ENCODE measurements at places on chromosomes 1 and 21. TPM values are rescaled to one million over a fixed set of nuclear protein-coding genes. Genes with fewer than 3 reads are reported as not detected.
A peak's percentile ranks its signal among the peaks of the same experiment; 100 is the strongest.

IRF6 gene
- total RNA-seq = 0.46 TPM

SAMD13 gene
- 2.5 TPM for total RNA-seq

- peak; percentile 89 for DNase-seq
Measured at GRCh38 chr21:39518055-39518846, 66.5 kb downstream of the SH3BGR start.

- no peak for DNase-seq
Measured at GRCh38 chr1:162200096-162200847, 130.8 kb downstream of the NOS1AP start.

DNA sequence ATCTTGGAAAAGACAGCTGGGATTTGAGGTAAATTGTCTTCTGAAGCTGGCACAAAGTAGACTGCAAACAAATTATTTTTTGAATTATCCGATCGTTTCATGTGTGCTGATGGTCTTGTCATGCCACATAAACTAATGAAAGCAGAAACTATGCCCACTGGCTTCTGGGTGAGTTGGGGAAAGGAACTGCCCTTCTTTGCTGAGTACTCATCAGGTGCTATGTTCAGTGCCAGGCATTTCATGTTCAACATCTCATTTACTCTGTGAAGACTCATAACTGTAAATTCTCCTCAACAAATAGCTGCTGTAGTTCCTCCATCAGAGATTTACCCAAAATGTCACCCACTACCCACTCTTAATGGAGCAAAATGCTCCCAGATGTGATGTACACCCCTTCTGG is 1.2 kb downstream of the TRIT1 start:
- no peak for DNase-seq

DNA sequence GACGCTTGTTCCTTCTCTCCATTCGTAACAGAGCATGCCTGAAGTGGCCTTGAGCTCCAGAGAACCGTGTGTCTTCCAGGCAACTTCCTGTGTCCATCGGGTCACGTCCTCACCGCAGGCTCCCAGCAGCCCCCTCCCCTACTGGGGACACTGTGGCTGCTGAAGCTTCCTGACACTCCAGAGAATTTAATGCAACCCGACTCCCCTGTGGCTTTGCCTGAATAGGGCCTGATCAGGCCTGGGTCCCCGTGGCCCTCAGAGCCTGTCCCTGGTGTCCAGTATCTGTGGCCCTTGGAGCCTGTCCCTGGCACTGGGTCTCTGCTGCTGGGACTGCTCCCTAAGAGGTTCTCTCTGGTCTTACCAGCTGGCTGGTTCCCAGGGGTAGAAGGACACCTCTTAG is 219.7 kb upstream of the VAMP3 start:
- DNase-seq = no peak

GRCh38 chr1:54705153-54705552 is 10.5 kb upstream of the TTC4 start:
- DNase-seq = no peak

- DNase-seq = peak; percentile 55
Measured at GRCh38 chr1:90718411-90719329, 1.6 kb upstream of the BARHL2 start.

CD1E gene
- not detected for total RNA-seq

SIM2 gene
- total RNA-seq = not detected

DNA sequence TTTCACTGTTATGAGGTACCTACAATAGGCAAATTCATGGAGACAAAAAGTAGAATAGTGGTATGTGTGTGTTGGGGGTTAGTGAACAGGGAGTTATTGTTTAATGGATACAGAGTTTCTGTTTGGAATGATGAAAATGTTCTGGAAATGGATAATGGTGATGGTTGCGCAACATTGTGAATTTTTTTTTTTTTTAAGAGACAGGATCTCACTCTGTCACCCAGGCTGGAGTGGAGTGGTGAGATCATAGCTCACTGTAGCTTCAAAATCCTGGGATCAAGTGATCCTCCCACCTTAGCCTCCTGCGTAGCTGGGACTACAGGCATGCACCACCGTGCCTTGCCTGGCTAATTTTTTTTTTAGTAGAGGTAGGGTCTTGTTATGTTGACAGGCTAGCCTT is 34.5 kb upstream of the TRABD2B start:
- DNase-seq = no peak

- DNase-seq = no peak
Measured at GRCh38 chr1:196651637-196652215, at the start of gene CFH. Gene CFH (plus strand): TSS chr1:196652043. CDS start chr1:196652118, 75 bp downstream.

- DNase-seq = no peak
Measured at GRCh38 chr1:28737307-28738132, 780 bp downstream of the YTHDF2 start.

ERG gene
- total RNA-seq = 3.7 TPM

RPRD2 gene
- 22.2 TPM for total RNA-seq

DNA sequence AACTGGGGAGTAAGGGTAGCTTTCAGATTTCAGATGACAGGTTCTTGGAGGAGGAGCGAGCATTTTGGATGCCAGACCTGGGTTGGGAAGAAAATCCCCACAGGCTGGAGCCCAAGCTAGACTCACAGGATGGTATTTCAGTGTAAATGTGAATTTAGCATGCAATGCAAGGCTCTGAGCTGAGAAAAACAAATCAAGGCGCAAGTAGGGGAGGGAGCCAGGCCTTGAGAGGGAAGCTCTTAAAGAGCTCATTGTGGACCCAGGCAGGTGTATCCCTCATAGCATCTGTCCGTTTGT is 386.1 kb downstream of the MATN1 start:
- DNase-seq = no peak

- DNase-seq = no peak
Measured at GRCh38 chr1:12709091-12709491, 6.8 kb upstream of the AADACL3 start.

TRIM46 gene
- 0.13 TPM for total RNA-seq

DNA sequence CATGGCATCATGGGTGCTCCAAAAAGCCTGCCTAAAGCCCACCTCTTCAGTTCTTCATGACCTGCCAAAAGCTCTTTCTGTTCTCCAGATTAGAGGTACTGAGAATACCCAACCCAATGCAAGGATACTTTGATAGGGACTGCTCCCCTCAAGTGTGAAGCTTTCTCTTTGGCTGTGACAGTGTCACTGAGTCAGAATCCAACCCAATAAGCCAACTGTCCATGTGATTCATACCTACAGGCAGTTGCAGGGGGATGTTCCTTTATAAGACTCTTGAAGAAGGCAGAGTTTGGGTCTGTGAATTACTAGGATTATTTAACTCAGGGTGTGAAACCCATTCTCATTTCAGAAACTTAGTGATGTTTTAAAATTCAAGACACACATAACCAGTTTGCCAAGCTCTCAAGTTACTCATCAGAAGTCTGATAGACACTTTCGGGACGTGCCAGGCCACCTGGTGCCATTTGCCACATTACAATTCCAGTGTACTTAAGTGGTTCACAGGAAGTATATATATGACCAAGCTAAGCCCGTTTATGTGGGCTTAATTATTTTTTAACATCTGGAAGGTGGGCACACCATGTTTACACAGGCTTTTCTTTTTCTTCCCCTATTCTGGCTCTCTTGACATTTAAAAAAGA is 265.8 kb downstream of the NFIA start:
- DNase-seq = no peak

CHD5 gene
- 5.5 TPM for total RNA-seq

- no peak for DNase-seq
Measured at GRCh38 chr1:213366141-213366831, 315.2 kb downstream of the RPS6KC1 start.

DNA sequence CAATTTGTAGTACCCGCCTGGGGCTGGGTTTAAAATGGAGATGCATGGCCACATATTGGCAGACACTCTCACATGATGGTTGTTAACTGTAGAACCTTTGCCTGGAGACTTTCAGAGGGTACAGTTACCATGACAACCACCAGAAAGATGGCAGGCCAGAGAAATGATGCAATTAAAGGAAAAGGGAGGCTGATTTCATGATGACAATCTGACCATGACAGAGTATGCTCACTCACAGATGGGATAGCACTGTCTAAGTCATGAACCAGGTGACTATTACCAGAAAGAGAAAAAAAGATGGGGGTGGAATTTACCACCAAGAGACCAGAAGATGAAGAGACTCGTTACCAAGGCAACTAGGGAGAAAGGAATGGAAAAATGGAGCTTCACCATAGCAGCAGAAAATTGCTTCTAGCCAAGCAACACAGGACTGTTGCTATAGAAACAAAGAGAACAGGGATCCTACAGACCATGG is 3.5 kb upstream of the TRIT1 start:
- DNase-seq = no peak

DNA sequence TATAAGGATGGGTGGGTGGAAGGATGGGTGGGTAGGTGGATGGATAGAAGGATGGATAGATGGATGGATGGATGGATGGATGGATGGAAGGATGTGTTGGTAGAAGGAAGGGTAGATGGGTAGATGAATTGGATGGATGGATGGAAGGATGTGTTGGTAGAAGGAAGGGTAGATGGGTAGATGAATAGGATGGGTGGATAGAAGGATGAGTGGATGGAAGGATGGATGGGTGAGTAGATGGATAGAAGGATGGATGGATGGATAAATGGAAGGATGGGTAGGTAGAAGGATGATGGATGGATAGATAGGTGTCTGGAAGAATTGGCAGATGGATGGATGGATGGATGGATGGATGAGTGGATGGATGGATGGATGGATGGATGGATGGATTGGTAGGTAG is 6.0 kb downstream of the MASP2 start:
- DNase-seq = no peak

- no peak for DNase-seq
Measured at GRCh38 chr1:113147073-113147625, 74.2 kb downstream of the LRIG2 start.

- DNase-seq = no peak
Measured at GRCh38 chr1:95575291-95575690, 341.3 kb downstream of the RWDD3 start.

DNA sequence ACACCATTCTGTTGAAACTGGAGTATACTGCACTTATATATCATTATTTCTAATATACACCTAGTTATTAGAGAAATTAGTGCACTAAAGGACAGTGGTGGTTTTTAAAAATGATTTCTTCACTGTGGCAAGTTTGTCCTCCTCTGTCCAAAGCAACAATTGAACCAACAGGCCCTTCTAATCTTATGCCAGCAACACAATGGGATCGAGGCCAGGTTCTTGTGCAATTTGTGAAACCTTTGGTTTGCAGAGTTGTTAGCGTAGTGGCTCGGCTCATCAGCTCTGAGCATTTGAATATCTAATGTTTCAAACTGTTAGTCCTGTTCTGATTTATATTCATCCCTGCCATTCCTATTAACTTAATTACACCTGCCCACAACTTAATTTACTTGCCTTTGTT is 9.9 kb upstream of the LRRC39 start:
- DNase-seq = no peak

GRCh38 chr1:228471762-228472398 is 15.3 kb upstream of the RNF187 start:
- no peak for DNase-seq

DNA sequence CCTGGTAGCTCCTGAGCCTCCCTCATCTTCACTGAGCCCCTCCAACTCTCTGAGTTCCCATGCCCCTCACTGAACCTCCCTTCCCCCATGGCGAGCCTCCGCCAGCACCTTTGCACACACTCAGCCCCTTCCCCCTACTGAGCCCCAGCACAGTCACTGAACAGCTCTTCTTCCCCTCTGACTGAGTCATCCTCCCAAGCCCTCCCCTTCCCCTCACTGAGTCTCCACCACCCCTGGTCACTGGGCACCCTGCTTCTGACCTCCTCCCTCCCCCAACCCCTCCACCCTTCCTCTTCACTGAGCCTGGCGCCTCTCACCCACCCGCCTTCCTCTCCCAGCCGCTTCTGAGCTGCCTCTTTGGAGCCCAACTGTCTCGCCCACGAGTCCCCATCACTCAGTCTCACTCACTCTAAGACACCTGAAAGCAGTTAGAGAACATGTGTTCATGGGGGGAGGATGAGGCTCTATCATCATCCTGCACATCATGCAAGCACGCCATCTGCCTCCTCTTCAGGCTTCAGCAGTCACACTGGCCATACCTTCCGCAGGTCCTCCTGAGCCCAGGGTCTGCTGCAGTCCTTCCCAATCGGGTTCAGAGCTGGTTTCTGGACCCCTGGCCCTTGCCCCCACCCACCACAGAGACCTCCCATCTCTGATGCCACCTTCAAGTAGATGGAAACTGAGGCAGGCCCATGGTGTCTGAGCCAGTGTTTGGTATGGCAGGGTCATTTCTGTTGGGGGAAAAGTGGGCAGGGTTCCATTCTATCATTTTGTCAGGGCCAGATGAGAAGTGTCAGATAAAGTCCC is 2.0 kb upstream of the TRNP1 start:
- no peak for DNase-seq

GRCh38 chr21:41925767-41926116 is 28.1 kb downstream of the C2CD2 start:
- no peak for DNase-seq

- DNase-seq = no peak
Measured at GRCh38 chr1:78511334-78511733, 20.6 kb downstream of the PTGFR start.

GRCh38 chr1:222886878-222887351 is 72.1 kb downstream of the DISP1 start:
- DNase-seq = no peak

DNA sequence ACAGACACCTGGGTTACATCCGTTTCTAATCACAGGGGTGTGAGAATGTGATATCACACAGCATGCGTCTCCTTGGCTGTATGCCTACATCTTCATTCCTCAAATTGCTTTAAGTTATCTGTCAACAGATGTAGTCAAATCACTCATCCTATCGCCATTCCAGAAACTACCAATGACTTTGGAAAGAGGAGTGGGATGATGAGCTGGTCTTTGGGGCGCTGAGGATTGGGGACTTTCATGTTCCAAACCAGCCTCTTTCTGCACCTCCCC is 104.8 kb downstream of the NAV1 start:
- DNase-seq = no peak

DNA sequence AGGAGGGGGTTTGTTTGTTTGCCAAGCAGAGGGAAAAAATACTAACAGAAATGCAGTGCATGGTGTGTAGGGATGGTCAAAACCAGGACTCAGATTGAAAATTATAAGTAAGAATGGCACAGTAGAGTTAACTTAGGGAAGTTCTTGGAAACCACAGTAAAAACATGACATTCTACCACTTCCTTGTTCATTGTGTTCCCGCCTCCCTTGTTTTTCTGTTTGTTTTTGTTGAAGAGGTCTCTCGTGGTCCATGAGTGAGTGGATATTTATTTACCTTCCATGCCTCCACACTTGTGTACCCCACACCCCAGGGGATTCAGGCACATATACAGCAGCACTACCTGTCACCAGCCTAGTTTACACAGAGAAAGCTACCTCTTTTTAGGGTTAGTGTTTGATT is 69.6 kb downstream of the OLFML2B start:
- no peak for DNase-seq
